Inflammatory macrophage treated with lipopolysaccharide for 4 hours (primary cell): ENCODE measurements at places on chromosomes 12 and 14.
A peak's percentile ranks its signal among the peaks of the same experiment; 100 is the strongest.

DNA sequence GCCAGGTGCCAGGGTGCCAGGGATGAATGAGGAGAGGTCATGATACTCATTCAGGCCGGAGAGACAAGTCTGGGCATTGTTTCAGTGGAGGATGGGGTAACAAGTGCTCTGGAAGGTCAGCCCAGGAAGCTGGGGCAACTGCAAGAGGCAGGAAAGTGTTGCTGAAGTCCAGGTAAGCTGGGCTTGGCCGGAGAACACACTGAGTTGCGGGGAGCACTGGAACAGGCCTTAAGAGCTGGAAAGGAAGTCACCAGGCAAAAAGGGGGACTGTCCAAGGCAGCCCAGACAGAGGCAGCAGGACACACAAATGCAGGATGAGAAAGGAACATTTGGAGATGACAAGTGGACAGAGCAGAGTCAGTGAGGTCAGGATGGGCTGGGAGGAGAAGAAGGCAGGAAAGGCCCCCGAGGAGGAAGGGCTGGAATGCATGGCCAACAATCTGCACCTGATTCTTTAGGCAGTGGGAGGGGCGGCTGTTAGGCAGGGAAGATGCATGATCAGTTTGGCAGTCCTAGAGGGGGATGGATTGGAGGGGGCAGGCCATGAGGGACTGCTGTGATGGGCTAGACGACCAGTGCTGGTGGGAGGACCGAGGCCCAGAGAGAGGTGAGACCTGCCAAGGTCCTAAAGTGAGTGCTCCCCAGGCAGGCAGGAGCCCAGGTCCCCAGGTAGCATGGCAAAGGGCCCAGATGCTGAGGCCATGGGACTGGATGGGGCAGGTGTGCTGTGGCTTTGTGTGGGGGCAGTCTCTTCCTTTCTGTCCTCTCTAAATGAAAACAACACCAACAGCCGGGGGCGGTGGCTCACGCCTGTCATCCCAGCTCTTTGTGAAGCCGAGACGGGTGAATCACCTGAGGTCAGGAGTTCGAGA, 17.2 kb upstream of the HHIPL1 start:
- DNase-seq: no peak

GRCh38 chr12:25764892-25765291, 193.6 kb upstream of the RASSF8 start:
- DNase-seq: no peak

DNA sequence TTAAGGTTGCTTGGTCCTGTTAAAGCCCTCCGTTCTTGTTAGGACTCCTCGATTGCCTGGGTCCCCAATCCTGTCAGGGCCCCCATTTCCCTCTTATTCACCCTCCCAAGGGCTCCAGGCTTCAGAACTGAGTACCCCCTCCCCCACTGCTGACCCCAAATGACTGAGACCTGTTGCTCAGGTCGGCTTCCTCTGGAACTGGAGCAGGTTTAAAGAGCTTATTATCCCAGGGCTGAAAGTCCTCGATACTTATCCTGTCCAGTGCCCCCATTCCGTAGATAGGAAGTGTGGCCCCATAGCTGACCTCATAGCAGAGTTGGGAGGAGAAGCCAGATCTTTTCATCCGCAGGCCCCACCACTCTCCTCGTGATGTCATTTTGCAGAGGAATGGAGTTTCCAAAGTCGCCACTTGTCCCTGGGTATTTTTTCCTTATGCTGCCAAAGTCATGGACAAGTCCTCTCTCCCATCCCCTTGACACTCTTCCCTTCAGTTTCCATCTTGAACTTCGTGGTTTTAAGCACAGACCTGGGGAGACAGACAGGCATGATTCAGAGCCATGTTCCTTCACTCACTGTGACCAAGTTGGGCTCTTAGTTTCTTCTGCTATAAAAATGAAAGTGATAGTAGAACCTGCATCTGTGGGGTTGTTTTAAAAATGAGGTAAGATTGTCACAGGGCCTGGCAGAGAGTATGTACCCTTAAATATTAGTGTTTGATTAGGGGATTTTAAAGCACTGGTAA, 1.2 kb downstream of the USP30 start:
- DNase-seq: peak; percentile 88

DNA sequence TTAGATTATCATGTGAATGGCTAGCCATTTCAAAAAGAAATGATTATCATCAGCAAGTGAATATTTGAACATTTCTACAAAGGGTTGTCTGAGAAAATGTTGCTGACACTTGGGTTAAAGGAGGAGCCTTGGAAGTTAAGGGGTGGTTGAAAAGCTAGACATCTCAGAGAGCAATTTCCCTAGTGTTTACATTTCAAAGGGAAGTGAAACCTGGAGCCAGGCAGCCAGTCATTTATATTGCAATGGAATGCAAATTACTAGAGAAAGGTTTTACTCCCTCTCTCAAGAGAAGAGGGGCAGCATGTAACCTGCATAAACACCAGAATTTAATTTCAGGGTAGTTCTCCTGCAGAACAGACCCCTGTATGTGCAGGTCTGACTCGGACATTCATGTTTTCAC, 279.0 kb downstream of the SLC16A7 start:
- DNase-seq: peak; percentile 8

GRCh38 chr14:95467657-95468056, 48.8 kb downstream of the SYNE3 start:
- DNase-seq: no peak

DNA sequence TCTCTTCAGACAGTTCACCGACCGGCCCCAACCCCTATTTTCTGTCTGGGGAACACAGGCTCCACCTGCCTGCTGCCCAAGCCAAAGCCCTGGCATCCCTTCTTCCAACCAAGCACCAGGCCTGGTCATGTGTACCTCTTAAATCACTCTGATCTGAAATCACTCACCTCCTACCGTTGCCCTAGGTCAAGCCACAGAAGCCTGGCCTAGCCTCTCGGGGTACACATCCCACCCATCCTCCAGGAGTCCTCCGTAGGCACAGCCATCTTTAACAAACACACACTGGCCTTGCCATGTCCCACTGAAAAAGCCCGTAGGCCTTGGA, 81.8 kb downstream of the IRF2BPL start:
- DNase-seq: no peak

DNA sequence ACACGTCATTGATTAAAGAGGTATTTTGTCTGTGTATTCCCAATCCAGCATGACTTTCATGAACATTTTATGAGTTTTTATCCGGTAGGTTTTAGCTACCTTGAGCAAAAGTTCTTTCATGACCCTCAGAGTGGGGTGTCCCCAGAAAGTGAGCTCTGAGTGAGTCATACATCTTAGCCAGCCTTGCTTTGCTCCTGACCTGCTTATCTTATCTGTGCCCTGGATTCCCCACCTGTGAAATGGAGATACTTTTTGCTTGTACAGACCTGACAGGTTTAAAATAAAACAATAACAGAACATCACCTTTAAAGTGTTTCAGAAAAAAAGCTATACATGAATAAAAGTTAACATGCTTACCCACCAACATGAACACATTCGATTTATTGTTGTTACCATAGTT, 202.8 kb upstream of the SOX5 start:
- DNase-seq: no peak

GRCh38 chr14:64012003-64012402, 159.2 kb downstream of the SYNE2 start:
- DNase-seq: no peak

DNA sequence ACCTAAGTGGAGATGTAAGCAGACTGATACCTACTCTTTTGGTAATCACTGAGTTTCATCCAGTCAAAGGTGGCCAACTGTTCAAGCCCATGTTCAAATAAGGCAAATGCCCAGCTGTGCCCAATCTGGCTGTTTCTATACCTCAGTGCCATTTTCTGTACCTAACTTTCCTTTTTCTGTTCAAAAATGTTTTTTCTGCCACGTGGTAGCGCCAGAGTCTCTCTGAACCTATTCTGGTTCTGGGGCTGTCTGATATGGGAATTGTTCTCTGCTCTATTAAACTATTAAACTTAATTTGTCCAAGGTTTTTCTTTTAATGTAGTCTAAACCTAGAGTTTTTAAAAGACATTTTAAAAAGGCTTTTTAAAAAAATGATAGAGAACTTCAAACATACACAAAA, 391.2 kb downstream of the NOVA1 start:
- no peak for DNase-seq

DNA sequence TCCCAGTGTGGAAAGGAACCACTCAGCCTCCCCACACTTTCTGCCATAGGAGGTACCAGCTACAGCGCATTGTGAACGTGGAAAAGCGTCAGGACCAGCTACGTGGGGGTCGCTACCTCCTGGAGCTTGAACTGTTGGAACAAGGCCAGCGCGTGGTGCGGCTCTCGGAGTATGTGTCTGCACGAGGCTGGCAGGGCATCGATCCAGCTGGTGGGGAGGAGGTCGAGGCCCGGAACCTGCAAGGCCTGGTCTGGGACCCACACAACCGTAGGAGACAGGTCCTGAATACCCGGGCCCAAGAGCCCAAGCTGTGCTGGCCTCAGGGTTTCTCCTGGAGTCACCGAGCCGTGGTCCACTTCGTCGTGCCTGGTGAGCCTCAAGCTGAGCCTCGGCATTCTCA, 96.8 kb downstream of the B4GALNT3 start:
- no peak for DNase-seq

GRCh38 chr14:103923863-103924262, 4.4 kb upstream of the TDRD9 start:
- DNase-seq: no peak

GRCh38 chr14:61111209-61111665, 130.2 kb downstream of the SLC38A6 start:
- DNase-seq: no peak

DNA sequence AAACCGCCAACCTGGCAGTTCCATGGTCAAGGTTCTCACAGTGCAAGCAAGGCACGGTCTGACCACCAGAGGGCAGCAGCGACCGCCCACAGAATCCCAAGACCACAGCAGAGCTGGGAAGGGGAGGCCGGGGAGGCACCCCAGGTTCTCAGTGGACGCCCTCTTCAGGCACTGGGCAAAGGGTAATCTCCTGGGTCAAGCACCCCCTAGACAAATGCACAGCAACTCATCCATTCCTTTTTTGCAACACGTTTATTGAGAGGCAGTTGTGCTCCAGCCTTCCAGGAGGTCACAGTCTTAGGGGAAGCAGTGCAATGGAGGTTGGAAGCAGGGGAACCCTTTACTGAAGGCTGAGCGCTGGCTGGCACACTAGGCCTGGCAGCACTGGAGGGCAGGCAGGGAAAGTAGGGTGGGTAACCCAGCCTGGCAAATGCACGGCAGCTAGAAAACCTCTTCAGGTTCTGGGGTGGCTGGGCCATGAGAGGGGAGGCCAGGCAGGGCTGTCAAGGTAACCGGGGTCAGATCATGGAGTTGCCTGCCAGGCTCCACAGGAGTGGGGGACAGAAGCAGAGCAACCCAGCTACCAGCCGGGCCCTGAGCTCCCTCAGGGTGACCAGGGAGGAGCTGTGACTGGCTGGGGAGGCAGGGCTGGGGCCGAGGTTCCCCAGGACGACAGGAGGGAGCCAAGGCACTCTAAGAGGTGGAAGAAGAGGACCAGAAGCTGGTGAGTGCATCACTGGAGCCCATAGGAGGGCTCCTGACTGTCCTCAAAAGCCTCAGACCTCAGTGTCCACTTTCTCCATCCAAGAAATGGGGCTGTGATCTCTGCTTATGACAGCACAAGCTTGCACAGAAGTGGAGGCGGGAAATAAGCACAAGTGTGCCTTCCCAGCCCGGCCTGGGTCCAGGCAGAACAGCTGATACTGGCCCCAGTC, 1.8 kb upstream of the RHOF start:
- DNase-seq: peak; percentile 77

GRCh38 chr12:76464631-76465166, 94.9 kb downstream of the OSBPL8 start:
- peak; percentile 25 for DNase-seq
